ENCODE measurements at places on chromosomes 2 and 18.

DNA sequence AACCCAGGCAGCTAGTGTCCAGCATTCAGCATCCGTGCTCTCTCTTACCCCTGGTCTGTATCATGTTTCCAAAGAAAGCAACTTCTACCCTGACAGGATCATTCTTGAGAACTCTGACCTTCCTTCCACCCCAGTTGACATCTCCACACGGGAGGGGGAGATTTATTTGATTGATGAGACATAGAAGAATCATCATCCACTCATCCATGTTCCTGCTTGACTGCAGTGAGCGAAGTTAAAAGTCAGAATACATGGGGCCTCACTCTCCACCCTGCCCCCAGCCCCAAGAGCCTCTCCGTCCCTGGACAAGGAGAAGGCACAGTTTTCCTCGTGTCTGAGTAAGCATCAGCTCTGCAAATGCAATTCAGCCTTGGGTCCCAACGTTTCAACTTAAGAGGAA is 356.0 kb upstream of the TNP1 start:
- no peak for DNase-seq

DNA sequence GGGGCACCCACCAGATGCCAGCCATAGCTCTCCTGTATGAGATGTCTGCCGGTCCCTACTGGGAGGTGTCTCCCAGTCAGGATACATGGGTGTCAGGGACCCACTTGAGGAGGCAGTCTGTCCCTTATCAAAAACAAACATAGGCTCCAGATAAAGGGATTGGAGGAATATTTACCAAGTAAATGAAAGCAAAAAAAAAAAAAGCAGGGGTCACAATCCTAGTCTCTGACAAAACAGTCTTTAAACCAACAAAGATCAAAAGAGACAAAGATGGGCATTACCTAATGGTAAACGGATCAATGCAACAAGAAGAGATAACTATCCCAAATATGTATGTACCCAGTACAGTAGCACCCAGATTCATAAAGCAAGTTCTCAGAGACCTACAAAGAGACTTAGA is 640.0 kb upstream of the LRRTM4 start:
- DNase-seq: no peak

DNA sequence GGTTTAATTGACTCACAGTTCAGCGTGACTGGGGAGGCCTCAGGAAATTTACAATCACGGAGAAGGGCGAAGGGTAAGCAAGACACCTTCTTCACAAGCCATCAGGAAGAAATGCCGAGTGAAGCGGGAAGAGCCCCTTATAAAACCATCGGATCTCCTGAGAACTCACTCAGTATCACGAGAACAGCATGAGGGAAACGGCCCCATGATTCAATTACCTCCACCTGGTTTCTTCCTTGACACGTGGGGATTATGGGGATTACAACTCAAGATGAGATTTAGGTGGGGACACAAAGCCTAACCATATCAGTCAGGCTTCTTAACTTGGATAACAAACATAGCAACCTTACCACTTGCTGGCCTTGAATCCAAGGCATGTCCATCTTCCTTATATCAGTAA is 289.0 kb upstream of the STON1 start:
- no peak for DNase-seq

- no peak for DNase-seq
These were observed 15.5 kb downstream of the DUSP19 start for GRCh38 chr2:183093857-183094657.

DNA sequence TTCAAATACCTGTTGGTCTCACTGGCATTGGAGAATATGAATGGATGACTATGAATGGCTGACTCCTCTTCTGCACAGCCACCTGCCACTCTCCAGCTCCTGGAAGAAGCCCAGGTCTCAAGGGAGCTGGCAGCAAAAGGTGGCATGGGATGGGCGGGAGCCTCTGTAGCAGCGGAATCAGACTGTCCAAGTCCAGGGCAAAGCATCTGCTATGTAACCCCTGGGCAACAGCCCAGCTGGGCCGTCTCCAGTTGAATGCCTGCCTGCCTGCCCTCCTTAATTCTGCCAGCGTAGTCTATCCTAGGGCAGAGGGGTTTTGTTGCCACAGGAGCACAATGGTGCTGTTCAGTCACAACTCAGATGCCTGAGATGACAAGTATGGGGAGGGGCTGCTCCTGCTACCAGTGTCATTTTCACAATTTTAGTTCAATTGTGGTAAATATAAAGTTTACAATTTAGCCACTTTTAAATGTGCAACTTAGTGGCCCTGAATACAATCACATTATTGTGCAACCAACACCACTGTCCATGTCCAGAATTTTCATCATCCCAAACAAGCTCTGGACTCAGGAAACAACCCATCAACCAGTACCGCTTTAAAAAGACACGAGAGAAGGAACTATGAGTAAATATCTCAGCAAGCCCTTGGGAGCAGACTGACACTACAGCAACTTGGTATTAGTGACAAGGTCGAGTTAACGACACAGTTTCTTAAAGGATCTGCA is 115.2 kb downstream of the MYO5B start:
- DNase-seq: no peak

- DNase-seq: peak; percentile 61
These were observed 1.2 kb downstream of the MYL12A start for GRCh38 chr18:3248658-3249359.

- no peak for DNase-seq
These were observed 21.2 kb downstream of the TRIB2 start for GRCh38 chr2:12737738-12738485.

GRCh38 chr2:60071490-60071831 is 482.0 kb downstream of the BCL11A start:
- no peak for DNase-seq

DNA sequence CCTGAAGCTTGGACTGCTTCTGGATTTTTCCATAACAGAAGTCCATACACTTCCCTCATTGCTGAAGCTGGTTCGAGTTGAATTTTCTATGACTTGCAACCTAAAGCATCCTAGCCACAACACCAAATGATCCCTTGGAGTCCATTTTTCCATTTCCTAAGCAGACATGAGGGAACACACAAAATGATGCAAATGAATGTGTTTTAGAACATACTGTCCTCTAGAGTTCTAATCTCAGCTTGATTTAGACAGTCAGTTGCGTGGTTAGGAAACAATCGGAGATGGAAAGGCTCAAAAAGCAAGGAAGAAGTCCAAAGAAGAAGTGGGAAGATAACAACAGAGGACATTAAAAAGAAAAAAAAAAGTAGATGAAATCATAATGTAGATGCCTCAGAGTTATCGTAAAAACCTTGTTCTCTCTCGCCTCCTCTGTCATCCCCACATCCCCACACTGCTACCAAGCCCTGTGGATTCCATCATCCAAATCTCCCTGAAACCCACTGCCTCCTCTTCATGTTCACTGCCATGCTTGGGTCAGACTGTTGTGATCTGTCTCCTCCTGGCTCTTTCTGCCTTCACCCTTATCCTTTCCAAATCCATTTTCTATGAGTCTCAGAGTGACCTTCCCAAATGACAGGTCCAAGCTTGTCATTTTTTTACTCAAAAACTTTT is 58.4 kb downstream of the TMEM247 start:
- no peak for DNase-seq

- no peak for DNase-seq
These were observed 15.2 kb downstream of the GALNT3 start for GRCh38 chr2:165778653-165779451.

DNA sequence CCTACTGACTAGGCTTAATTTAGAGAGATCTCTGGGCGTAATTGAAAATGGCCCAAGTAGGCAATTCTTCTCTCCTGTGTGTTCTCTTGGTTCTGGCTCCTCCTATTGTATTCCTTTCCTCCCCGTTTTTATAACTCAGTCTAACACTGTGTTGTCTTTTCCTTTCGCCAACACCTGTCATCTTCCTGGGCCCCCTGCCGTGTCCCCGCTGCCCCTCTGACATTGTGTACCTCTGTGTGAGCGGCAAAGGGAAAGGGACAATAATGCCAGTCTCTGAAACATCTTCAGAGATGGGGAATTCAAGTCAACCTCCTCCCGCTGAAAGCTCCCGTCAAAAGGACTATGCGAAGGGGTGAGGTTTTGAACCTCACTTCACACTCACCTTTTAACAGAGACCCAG is 210.9 kb downstream of the GBX2 start:
- DNase-seq: no peak

DNA sequence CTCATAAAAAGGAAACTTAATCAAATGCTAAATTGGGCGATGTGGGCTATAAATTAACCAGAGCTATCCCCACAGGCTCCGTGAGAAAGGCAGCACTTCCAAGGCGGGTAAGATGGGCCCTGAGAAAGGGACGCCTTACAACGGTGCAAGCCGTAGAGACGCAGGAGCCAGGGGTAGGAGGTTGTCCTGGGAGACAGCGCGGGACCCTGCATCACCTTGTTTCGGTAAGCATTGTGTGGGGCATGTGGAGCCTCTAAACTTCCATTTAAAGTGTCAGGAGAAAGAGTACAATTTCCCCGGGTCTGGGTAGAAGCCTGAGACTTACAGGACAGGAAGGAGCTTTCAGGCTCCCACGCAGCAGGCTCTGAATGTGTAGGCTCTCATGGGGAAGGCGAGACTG is 1.2 kb upstream of the PER2 start:
- no peak for DNase-seq

DNA sequence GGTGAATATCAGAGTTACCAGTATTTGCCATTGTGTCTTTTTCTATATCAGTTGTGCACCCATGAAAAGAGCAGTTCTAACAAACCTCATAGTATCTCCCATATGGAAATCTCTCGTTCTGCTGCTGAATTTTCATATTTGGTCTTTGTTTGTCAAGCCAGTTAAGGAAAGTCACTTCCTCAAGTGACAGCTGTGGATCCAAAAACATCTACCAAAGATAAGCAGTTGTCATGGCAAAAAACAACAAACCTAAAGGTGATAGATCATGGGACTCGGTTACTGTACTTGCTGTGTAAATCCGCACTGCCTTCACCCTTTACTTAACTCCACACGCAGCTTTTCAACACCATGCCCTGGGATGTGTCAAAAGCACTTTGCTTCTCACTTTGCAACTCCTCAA is 17.3 kb downstream of the BMP10 start:
- DNase-seq: no peak

- DNase-seq: no peak
These were observed 40.0 kb upstream of the FRZB start for GRCh38 chr2:182906454-182906853.

DNA sequence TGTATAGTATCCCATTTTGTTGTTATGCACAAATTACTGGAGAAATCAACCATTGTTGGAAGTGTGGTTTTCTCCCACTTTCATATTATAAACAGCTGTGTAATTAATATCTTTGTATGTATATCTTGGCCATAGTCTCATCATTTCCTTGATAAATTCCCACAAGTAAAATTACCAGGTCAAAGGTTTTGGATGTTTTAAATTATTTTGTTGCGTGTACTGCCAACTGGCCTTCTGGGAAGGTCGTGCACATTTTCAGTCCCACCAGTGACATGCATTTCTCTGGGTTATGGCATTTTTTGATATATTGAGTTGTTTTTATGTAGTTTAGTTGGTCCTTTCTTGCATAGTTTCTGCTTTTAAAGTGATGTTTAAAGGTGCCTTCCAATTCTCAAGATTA is 41.5 kb downstream of the TSHZ1 start:
- DNase-seq: no peak

- DNase-seq: no peak
These were observed 232.7 kb downstream of the TTC32 start for GRCh38 chr2:19669126-19669525.

- no peak for DNase-seq
These were observed 646.1 kb upstream of the ACVR2A start for GRCh38 chr2:147198651-147199171.

DNA sequence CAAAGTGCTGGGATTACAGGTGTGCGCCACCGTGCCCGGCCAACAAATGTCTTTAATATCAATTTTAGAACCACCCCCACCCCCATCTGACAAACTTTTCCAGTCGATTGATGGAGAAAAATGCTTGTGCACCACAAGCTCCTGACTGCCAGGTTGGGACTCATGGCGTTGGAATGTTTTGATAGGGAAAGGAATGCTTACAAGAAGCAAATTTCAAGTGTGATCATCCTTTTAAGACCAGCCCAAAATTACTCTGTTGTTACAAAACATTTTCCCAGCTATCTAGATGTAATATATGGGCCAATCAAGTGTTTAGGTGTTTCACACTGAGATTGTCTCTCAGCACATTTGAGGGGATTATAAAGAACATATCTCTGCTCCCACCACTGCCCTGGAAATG is 45.2 kb downstream of the UBXN4 start:
- DNase-seq: no peak

DNA sequence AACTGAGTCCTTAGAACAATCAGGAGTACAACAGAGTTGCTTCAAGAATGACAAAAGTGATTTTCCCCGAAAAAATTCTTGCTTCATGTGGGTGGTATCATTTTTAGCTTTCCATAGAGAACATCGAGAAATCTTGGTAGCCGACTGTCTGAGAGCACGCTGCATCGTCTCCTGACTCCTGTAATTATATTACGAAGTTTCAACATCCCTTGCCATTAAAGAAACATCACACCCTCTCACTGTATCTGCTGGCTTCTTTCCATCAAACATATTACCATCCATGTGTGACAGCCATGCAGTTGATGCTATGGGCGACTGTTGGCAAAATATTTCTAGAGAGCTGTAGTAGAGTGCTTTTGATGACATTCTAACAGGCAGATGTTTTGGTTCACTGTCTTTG is 311.2 kb downstream of the CMPK2 start:
- no peak for DNase-seq

GRCh38 chr2:187126247-187127005 is 277.5 kb upstream of the ZSWIM2 start:
- DNase-seq: no peak

- DNase-seq: no peak
These were observed 72.1 kb upstream of the PXDN start for GRCh38 chr2:1816414-1816911.

GRCh38 chr2:221346411-221346810 is 225.7 kb downstream of the EPHA4 start:
- no peak for DNase-seq

DNA sequence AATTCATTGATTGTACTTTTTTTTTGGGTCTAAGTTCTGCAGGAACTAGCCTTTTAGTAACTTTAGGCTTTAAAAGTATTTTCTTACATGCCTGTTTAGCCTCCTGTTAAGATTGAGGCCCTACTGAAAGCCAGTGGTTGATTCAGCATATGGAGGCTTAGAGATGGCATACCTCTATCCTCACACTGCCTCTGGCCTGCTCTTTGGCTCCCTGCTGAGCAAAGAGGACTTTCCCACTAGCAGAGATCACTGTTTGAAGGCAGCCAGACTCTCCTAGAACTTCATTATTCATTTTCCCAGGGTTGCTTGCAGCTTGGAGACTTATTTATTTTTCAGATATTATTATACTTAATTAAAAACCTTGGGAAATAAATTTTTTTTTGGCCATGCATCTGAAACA is 405.6 kb upstream of the MEX3C start:
- no peak for DNase-seq

- no peak for DNase-seq
These were observed 2.4 kb upstream of the SLC8A1 start for GRCh38 chr2:40454321-40454720.

DNA sequence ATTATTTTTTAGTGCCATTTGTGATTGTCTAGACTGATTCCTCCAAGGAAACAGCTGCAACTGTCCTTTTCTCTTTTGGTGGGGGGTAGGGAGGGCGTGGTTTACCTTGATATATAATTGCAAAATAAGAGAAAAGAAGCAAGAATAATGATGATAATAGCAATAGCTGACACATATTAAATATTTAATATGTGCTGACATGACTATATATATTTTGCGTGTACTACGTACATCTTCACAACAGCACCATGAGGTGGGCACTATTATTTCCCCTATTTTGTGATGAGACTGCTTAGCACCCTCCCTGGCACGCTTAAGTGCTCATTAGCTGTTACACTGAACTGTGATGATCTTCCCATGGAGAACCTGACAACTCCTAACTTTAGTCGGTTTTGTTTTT is 39.4 kb downstream of the TNFRSF11A start:
- DNase-seq: no peak

GRCh38 chr2:135219226-135219625 is 167.1 kb downstream of the RAB3GAP1 start:
- no peak for DNase-seq

All from hematopoietic multipotent progenitor cell treated with erythropoietin and hydrocortisone succinate and interleukin-3 and kit ligand, for 17 days (in vitro differentiated cells).